ENCODE measurements at places on chromosomes 7 and 10.

- no peak for DNase-seq
Measured at GRCh38 chr10:84208023-84208422, 13.7 kb downstream of the CDHR1 start.

DNA sequence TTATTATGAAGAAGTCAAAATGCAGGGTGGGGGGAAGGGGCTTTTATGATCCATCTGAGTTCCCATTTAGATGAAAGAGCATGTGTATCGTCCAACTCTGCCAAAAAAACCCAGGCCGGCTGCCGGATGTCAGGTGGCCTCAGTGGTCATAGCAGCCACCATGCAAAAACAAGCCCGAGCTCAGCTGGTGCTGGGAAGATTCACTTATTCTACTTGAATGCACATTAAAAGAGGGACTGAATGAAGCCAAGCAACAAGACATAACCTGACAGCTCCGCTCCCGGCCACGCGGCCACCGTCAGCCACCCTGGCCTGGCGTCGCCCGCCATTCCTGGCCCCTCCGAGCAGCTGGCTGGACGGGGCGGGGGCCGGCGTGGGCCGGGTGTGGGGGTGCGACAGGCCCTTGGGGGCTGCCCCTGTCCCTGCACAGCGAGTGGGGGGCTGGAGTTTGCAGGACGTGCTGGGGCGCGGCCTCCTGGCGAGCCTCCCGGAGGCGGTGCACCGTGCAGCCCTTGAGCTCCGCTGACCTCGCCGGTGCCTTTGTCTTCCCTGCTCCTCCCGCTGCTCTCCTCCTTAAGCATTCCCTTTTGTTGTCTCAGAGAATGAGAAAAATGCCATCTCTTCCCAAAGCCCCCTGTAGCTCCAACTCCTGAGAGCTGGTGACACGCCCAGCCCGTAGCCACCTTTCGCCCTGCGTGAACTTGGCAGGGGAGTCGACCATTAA lies 67.8 kb downstream of the EBF3 start:
- DNase-seq, result no peak

DNA sequence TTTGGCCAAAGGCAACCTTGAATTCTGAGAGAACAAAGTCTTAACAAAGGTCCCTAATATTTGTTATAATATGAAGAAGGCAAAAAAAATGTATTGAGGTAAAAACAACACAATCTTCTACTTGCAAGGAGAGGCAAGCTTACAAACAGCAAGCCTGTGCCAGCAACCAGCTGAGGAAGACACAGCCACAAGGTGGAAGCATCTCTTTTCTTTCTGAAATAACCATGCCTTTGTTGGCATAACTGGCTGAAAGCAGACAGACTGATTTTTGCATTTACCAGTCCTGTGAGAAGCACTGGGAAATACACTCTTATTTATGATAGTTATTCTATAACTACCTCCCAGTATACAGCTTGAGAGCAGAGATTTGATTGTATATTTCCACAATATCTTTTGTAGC lies 292.0 kb downstream of the PHTF2 start:
- no peak for DNase-seq

DNA sequence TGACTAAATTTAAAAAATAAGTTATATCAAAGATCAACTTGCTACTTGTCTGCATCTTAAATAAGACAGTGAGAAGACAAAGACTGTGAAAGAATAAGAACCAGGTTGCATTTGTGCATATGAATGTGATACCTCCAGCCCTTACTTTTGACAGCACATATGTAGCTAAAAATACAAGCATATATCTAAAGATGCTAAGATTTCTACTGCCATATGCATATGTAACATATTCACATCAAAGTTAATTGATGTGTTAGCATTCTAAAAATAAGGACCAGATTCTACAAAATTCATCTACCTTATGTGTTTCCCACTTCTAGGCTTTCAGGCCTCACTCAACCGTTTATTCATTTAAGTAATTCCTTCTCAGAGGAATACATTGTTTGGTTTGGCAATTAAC lies 1120.3 kb upstream of the LRRTM3 start:
- DNase-seq, result no peak

DNA sequence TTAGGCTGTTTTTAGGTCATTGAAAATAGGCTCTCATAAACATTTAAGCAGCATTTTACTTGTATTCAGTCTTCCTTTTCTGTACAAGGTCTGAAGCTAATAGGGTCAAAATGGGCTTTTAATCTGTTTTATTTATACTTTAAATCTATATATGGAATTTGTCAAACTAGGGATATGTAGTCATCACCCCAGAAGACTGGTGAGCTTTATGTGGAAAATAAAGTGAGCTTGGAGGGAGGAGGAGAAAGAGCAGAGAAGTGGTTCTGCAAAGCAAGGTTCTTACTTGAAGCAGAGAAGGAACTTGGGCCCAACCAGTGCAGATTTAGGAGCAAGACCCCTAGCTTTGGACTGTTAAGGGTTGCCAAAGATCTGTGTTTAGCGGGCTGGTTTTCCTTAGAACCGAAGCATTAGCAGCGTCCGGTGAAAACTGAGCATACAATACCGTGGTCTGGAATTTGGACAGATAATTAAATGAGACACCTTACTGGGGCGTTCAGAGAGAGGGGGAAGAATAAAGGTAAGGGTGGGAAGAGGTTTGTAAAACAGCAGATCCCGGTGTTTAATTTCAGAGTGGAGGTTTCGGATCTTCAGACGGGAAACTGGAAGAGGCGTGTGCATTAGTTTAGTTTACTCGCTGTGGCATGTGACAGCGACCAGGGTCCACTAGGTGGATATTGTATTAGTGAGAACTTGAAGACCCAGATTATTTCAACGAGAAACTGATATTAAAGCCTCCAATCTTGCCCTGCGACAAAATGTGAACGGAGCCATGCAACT lies 2.4 kb downstream of the BAMBI start:
- DNase-seq, result no peak

- DNase-seq, result no peak
Measured at GRCh38 chr10:34147641-34148304, 667.3 kb downstream of the PARD3 start.

DNA sequence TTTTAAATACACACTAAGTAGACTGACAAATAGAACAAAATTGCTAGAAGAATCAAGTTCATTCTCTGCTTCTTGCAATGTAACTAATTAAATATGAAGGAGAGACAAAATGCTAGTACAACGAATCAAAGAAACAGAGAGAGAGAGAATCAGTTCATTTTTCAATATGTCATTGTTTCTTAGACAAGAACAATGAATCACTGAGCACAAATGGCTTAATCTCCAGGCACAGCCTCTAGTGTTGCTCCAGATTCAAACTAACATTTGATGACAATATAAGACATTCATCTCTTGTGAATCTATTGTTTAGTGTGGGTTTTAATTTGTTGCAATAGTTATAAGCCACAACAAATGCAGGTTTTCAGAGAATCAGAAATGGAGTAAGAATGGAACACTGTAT lies 357.4 kb upstream of the TMEM229A start:
- no peak for DNase-seq

DNA sequence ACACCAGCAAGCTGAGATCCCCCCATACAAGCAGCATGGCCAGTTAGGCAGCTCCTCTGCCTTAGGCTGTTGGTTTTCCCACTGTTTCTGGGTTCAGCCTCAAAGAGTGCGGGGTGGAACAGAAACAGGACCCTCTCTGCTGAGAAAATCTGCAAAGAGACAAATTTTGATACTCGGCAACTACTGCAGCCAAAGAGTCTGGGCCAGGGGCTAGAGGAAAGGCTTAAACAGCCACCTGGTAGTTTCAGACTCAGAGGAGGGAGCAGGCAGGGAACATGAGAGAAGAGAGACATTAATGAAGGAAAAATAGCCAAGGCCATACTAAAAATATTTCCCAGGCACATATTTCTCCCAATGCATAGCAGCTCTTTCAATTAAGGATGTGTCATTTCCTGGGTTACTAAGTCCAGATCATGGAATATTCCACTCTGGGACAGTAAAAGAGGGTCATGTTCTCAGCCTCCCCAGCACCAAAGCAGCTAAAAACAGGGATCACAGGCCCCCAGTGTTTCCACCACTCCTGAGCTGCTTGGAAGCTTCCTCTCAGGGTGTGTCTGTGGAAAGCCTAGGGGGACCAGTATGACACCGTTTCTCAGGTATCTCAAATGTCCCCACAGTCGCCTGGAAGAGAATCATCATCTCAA lies 29.8 kb downstream of the PDLIM1 start:
- no peak for DNase-seq

All from kidney epithelial cell (primary cell).